Heart right ventricle (tissue), 16 donors: ENCODE measurements at places on chromosomes 4 and X. TPM values are rescaled to one million over a fixed set of nuclear protein-coding genes. Genes with fewer than 3 reads are reported as not detected.
A peak's percentile ranks its signal among the peaks of the same experiment; 100 is the strongest.

- no peak for DNase-seq
Observed at GRCh38 chrX:11585174-11585573, 80.5 kb downstream of the ARHGAP6 start.

The HOPX gene
- 0.87 TPM for total RNA-seq

DNA sequence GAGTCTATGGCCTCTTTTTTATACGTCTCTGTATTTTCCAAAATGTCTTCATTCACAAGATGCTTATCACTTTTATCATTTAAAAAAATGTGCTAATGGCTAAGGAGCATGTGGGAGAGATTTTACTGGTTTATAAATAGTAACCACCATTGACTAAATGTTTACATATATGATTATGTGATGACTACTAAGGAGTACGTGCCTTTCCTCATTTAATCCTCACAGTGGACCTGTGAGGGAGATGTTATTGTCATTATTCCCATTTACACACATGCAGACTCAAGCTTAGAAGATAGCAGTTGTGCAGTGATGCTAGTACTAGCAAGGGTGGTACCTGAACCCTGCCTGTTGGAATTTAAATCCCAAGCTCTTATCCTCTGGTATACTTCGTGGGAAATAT, 2.4 kb downstream of the SRD5A3 start:
- DNase-seq: no peak

DNA sequence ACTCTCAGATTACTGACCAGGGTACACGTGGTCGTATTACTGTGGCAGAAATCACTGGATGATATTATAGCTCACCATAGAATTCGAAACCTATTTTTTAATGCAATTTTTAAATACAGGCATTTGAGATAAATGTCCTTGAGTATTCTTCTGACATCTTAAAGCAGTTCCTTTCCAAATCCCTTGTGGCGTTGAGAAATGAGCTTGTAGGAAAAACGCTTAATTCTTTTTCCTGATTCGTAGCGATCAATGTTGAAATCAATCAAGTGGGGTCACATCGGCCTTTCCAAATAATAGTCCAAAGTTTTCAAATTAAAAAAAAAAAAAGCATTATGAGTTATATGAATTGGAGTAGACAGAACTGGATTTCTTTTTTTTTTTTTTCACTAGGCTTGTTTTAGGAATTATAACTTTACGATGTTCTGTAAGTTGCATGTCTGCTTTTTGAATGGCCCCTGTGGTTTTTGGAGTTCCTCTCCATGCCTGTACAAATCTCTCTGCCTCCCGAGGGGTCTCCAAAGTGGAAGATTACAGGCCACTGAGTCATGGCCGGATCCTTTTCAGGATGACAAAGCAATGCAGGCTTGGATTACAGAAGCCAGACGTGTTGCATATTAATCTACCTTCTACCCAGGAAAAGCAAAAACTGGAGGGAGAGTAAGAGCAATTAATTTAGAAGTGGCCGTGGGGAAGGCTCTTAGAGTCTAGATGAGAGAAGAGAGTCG, 226.1 kb downstream of the SHOX start:
- no peak for DNase-seq

GRCh38 chr4:119103263-119103662, 32.4 kb upstream of the MYOZ2 start:
- DNase-seq: no peak

GRCh38 chrX:8043121-8043520, 115.9 kb upstream of the PNPLA4 start:
- DNase-seq: no peak

- DNase-seq: no peak
Observed at GRCh38 chrX:106950381-106950780, 30.2 kb downstream of the CLDN2 start.

DNA sequence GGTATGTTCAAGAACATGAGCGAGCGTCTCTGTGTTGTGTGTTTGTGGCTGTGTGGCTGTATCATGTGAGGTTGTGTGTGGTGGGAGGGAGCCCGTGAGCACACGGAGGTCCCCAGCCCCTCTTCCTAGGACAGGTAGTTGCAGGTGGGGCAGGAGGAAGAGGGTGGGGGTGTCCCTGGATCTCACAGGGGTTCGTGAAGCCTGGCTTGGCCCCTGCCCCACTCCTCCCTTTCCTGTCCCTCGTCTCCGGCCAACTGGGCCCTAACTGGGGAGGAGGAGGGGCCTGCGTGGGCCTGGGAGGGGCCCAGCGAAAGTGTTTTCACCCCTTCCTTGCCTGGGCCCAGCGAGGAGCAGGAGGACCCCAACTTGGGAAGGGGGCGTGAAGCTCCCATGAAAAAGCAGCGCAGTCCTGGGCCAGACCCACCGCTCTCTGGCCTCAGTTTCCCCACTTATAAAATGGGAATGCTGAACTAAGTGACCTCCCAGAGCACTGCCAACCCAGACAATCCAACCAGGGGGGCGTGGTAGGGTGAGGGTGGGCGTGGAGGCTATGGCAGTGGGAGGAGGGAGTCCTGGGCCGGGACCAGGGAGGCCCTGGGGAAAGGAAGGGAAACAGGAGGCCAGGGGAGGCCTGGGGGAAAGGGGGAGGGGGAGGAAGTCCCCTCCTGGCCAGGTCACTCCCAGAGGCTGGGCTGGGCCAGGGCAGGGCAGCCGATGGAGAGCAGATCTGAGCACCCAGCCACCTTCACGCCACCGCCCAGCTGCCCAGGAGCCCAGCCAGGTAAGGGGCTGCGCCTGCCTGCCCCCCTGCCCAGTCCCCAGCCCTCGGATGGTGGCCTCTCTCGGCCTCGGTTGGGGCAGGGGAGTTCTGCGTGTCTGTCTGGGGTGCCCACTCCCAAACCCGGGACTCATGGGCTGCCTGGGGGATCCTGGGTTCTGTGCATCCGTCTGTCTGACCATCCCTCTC, at the start of gene AVPR2:
Gene AVPR2, plus strand, starts transcription at position 683 of the 967 bp plus-strand sequence. CDS start 473 bp downstream, outside the sequence.
- DNase-seq: peak; percentile 48

DNA sequence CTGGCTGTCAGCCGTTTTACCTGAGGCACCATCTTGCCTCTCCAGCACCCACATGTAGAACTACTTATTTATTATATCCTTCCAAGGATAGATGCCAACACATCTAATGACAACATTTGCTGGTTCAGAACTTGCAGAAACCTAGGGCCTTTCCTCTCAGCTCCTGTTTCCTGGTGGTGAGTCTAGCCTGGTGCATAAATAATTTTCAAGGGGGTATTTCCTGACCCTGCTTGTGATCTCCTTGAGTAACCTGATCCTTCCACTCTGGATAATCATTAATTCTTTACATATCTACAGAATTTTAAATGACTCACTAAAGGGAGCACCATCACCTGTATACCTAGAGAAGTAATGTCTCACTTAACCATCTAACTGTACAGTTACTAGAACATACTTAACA, 153.4 kb downstream of the PPARGC1A start:
- DNase-seq: no peak

GRCh38 chrX:48761674-48762471, at the start of gene GLOD5:
Gene GLOD5 (plus strand): TSS chrX:48761747. CDS start chrX:48761791, 44 bp downstream.
- no peak for DNase-seq

The CMC4 gene
- total RNA-seq: 22.7 TPM

DNA sequence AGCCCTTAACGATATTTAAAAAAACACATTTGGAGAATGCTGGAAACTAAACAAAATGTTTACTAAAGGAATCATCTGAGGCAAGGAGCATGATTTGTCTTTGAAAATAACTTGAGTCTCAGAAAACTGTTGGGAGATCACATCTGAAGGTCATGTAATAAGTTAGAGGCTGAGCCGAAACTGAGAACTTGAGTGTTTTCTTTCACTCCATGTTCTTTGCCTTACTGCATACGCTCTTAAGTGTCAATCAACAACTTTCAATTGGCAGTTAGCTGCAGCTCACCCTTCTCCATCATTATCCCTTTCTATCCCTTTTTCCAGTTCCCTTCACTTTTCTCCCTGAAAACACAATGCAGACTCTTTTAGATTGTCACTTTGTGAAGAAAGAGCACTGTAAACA, 216.2 kb downstream of the ADGRA3 start:
- no peak for DNase-seq

DNA sequence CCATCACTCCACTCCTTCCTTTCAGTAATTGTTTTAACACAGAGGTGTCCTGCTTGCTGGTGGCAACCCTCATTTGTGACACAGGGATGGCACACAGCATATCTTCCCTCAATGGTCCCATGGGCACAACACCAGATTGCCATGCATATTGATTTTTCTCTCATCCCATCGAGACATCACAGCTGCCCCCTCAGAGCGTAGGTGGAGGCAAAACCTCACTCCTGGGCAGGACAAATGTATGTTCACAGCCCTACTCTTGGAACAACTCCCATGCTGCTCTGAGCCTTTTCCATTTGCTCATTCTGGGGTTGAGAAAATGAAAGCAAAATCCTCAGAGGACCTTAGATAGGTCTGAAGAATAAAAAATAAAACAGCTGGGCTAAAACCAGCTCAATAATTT, 172.2 kb downstream of the GABRB1 start:
- DNase-seq: no peak

The ATP1B4 gene
- 0.85 TPM for total RNA-seq

DNA sequence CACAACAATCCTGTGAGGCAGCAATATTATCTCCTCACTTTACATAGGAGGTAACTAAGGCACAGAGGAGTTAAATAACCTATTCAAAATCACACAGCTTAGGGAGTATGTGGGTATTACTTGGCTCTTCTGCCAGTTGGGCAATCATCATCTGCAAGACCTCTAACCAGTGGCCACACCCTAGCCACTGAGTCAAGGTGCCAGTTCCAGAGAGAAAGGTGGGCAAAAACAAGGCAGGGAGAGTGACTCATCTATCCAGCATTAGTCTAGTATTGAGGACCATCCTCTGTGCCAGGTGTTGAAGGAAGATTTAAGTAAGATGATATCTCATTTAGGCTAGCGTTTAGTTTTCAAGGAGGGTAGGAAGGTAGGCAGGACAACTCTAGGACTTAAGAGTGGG, 113.9 kb upstream of the EOLA2 start:
- DNase-seq: no peak

DNA sequence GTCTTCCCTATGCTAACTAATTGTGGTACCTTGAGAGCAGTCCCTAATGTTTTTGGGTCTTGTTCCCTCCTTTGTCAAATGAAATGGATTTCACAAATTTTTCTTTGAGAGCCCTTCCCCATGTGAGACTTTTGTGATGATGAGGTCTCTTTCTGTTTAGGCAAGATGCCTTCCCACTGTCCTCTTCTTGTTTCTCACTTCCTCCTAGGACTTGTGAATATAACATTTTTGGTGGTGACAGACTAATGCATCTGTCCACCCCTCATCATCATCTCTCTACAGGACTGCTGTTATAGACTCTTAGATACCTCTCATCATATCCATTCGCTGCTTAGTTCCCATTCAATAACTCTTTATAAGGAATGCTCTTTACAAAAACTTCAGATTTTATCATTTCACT, 8.7 kb upstream of the ANK2 start:
- no peak for DNase-seq

DNA sequence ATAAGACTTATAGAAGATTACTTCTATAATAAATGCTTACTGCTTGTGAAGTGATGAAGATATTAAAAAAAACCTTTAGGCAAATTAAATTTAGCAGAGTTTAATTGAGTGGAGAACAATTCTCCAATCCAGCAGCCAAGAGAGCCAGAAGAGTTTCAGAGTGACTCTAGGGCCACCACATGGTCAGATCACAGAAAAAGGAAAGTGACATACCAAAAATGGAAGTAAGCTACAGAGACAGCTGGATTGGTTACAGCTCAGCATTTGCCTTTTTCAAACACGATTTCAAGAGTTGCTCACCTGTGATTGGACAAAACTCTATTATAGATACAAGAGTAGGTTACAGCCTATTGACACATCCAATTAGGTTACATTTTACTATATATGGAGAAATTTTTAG, 79.0 kb upstream of the TRAM1L1 start:
- no peak for DNase-seq

GRCh38 chrX:84735025-84735424, 232.8 kb upstream of the HDX start:
- no peak for DNase-seq

DNA sequence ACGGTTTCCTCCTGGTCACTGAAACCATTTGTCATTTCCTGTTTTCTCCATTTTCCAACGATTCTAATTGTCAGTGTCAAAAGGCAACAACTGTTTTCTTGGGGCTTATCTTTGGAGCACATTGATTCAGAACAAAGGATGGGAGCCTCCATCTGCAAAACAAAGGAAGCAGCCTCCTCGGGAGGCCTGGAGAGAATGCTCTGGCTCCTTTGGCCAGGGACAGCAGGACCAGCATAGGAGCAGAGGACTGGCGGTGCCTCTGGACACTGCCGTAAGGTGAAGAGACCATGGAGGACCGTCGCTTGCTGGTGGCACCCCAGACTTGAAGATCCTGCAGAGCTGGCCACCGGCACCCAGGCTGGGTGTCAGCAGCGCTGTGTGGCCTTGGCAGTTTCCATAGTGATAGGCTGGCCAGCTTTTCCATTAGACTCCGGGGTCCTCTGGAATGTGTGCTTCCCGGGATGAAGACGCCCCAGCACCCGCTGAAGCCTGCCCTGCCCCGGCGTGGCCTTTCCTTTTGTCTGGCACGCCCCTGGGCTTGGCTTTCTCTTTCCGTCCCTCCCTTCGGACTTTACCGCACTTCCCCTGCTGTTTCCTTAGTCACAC, 61.1 kb upstream of the MTM1 start:
- DNase-seq: peak; percentile 24

- no peak for DNase-seq
Observed at GRCh38 chr4:153729895-153730294, 29.9 kb downstream of the RNF175 start.

- no peak for DNase-seq
Observed at GRCh38 chr4:81447566-81448229, 24.0 kb downstream of the RASGEF1B start.

The TCEAL9 gene
- total RNA-seq: 28.4 TPM

The KIAA1210 gene
- total RNA-seq: 0.17 TPM

- DNase-seq: no peak
Observed at GRCh38 chr4:31065086-31065485, 344.9 kb downstream of the PCDH7 start.

- no peak for DNase-seq
Observed at GRCh38 chr4:83207497-83208101, 77.0 kb downstream of the COQ2 start.

GRCh38 chr4:13092702-13093101, 391.4 kb downstream of the RAB28 start:
- no peak for DNase-seq

- DNase-seq: no peak
Observed at GRCh38 chrX:25300994-25301393, 285.2 kb upstream of the ARX start.

DNA sequence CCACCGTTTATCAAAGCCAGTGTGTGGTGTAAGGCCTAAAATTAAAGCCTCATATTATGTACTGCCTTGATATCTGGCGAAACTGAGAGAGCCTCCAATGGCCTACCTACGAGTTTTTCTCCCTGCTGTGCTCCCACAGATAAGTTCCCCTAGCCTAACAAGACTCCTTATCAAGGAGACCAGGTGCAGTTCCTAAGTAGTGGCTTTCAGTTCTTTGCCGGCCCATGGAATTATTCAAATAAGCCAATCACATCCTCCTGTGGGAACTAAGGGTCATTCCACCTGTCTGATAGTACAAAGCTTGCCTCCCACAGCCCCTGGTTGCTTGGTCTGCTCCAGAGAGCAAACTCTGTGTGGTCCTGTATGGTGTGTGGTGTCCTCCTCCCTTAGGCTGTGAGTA, 99.8 kb upstream of the TEX13C start:
- no peak for DNase-seq
